Esophagus muscularis mucosa (tissue), 4 donors: ENCODE measurements at places on chromosomes 5 and 9.
A peak's percentile ranks its signal among the peaks of the same experiment; 100 is the strongest.

- H3K36me3 ChIP-seq, result no peaks in the 10 kb centered on the region
- no peaks in the 10 kb centered on the region for H3K27me3 ChIP-seq
- no peak for DNase-seq
- H3K4me1 ChIP-seq, result peaks cover 44% of the 10 kb centered on the region
- H3K4me3 ChIP-seq, result peak overlapping the region; percentile 8
- H3K27ac ChIP-seq, result peak overlapping the region; percentile 75
Observed at GRCh38 chr9:107733523-107733894, 243.9 kb upstream of the KLF4 start.

DNA sequence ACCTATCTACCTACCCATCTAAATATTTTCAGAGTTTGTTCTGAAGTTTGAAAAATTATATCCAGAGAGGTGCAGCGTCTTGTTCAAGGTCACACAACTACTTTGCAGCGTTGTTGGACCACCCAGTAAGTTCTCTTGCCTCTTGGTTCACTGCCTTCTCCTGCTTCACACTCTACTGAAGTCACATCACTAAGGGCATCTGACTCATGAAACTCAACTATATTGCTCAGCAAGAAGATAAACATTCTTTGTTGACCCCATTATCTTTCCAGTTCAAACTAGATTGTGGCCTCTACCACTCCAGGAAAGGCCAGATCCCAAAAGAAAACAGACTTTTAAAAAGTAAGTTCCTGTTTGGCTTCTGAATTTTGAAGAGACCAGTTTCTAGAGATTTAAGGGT is 326.9 kb downstream of the SLIT3 start:
- H3K36me3 ChIP-seq, result no peaks in the 10 kb centered on the region
- H3K4me1 ChIP-seq, result peaks cover 26% of the 10 kb centered on the region
- H3K27me3 ChIP-seq, result no peaks in the 10 kb centered on the region
- no peak overlapping the region for H3K4me3 ChIP-seq
- no peak for DNase-seq

GRCh38 chr5:156513123-156513815 is 186.3 kb downstream of the SGCD start:
- H3K36me3 ChIP-seq, result no peaks in the 10 kb centered on the region
- no peak for DNase-seq
- no peaks in the 10 kb centered on the region for H3K4me1 ChIP-seq

GRCh38 chr5:113047733-113048652 is 71.4 kb downstream of the DCP2 start:
- H3K4me3 ChIP-seq, result no peak overlapping the region
- H3K27ac ChIP-seq, result no peak overlapping the region
- peaks cover 53% of the 10 kb centered on the region for H3K36me3 ChIP-seq
- DNase-seq, result no peak

DNA sequence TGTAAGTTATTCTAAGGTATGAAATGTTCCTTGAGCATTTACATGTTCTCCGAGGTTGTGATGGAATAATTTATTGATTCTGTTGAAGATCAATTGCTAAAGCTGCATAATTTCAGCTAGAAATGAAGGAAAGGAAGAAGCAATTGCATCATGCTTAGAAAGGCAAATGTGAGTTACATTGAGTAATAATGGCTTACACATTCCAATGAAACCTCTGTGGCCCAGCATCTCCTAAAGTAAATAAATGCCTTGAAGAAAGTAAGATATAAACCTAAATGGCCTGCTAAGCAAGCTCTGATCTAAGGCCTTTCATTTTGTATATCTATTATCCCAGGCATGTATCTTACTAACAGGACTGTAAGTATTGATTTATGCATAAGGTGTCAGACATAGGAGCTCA is 677.3 kb upstream of the RGMB start:
- no peaks in the 10 kb centered on the region for H3K36me3 ChIP-seq
- no peak for DNase-seq
- H3K27me3 ChIP-seq, result no peaks in the 10 kb centered on the region
- no peak overlapping the region for H3K27ac ChIP-seq
- H3K4me3 ChIP-seq, result no peak overlapping the region

DNA sequence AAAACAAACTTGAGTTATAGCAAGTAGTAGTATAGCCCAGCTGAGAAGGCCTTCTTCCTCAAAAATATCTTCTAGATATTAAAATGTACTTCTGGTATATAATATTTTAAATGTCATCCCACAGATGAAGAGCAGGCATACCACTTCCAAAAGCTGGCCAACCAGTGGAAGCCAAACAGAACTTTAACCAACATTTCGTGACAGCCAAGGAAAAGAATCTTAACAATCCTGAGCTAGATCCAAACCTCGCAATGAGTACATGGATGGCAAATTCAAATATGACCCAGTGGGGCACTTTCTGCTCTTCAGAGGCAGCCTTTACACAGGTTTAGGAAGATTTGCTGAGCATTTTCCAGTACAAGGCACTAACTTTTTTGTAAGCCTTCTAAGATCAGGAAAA is 91.8 kb upstream of the ACO1 start:
- no peaks in the 10 kb centered on the region for H3K27me3 ChIP-seq
- no peak overlapping the region for H3K4me3 ChIP-seq
- no peak for DNase-seq
- H3K27ac ChIP-seq, result no peak overlapping the region

DNA sequence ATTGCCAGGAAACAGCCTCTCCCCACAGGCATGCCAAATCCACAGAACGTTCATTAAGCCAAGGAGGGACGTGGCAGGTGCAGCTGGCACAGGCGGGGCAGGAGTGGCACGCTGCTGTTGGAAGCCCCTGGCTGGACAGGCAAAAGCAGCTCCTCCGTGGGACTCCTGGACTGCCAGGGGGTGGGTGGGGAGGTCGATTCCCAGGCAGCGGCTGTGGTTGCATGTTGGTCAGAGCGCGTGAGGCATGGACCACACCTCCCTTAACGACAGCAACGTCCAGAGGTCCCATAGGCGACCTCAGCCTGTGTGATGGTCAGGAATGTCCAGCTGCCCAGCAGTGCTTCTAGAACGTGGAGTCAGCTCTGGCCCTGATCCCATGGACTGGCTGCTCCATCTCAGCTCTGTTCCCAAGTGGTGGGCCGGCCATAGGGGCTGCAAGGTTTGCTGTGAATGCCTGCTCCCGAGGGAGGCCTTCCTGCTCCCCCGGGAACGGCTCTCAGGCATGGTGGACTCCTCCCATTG is 6.9 kb downstream of the SLC6A19 start:
- H3K36me3 ChIP-seq, result no peaks in the 10 kb centered on the region
- H3K27me3 ChIP-seq, result peaks cover 7% of the 10 kb centered on the region
- no peak for DNase-seq
- H3K4me1 ChIP-seq, result no peaks in the 10 kb centered on the region

DNA sequence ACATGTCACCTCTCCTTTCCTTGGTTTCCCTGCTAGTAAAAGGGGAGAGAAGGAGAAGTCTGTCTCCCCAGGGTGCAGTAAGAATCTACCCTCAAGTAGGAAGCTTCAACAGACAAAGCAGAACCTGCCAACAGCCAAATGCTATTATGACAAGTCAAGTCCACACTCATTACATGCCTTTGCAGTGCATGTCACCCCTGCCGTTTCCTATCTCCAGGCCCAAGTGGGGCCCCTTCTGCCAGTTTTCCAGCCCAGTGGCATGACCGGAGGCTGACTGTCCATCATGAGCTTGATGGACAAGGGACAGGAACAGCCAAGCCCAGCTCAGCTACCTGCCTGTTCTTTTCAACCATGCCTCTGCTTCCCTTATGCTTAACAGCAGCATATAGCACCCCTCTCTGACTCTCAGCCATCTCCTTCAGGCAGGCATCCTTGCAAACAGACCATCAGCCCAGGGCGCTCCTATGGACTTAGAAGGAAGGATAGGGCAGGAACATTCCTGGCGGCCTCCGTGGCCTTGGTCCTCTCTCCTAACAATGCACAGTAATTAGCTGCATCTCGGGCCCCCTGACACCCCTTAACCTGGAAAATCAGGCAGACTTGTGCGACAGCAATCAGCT is 107.2 kb upstream of the RAD23B start:
- peak; percentile 68 for DNase-seq
- no peaks in the 10 kb centered on the region for H3K36me3 ChIP-seq
- H3K4me1 ChIP-seq, result peaks cover 12% of the 10 kb centered on the region
- H3K27me3 ChIP-seq, result no peaks in the 10 kb centered on the region

GRCh38 chr5:74094096-74094781 is 468.2 kb downstream of the ARHGEF28 start:
- no peaks in the 10 kb centered on the region for H3K36me3 ChIP-seq
- no peak overlapping the region for H3K4me3 ChIP-seq
- no peaks in the 10 kb centered on the region for H3K4me1 ChIP-seq
- H3K27me3 ChIP-seq, result no peaks in the 10 kb centered on the region
